ENCODE measurements at places on chromosomes 13 and 19.

- no peak for DNase-seq
These were observed 92.1 kb downstream of the AKAP11 start for GRCh38 chr13:42363941-42364612.

DNA sequence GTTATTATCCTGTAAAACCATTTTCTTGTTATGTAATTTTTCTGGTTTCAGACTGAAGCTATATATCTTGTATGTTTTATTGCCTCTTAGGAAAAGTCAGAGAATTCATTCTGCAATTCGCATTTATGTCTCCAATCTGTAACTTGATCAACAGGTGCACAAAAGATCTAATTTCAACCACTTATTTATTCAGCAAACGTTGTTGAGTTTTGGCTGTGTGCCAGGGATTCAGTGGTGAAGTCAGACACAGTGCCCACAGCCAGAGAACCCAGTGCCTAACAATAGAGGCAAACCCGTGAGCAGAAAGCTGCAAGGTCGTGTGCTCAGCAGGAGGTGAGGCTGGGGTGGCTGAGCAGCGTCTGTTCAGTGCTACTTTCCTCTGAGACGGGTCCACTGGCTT, 119.5 kb upstream of the MCF2L start:
- no peak for DNase-seq

DNA sequence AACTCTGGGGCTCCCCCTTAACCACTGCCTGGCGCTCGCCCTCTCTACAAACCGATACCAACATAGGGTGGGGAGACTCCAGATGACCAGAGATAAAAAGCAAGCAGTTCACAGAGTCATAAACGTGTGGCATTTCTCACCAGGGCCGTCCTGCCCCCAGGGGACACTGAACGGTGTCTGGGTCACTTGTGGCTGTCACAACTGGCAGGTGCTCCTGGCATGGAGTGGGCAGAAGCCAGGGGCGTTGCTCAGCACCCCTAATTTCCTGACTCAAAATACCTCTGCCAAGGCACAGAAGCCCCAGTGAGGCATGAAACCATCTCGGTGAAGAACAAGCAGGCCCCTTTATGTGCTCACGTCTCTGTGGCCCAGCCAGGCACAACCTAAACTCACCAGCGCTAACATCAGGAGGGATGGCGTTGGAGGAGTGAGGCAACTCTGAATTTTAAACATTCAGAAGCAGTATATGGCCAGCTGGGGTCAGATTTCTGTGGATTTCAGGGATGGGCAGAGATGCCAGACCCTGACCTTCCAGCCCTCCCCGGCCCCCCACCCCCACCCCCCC, 1.8 kb downstream of the PIP5K1C start:
- no peak for DNase-seq

- DNase-seq: no peak
These were observed 117.3 kb downstream of the RAB20 start for GRCh38 chr13:110444226-110444653.

GRCh38 chr19:15296841-15297415, 35.4 kb downstream of the BRD4 start:
- DNase-seq: no peak

- no peak for DNase-seq
These were observed 158.5 kb downstream of the SLITRK6 start for GRCh38 chr13:85640727-85641126.

DNA sequence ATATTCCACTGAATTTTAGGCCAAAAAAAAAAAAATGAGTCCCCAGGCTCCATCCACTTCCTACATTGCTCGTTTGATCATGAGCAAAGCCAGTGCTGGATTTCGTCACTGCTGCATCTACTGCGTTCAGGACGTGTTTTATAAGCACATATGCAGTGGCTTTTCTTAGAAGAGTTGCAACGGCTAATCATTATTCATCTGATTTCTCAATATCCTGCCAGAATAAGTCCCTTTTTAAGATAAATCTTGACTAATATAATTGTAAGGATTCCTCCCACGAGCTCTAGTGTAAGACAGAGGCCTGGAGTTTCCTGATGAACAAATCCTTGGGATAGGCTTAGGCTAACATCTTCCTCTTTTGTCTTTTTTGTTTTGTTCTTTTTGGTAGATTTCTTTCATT, 19.5 kb downstream of the FAM124A start:
- DNase-seq: no peak

GRCh38 chr13:27182844-27183497, 11.4 kb upstream of the USP12 start:
- no peak for DNase-seq

- DNase-seq: no peak
These were observed 22.5 kb downstream of the DHRS12 start for GRCh38 chr13:51781246-51782022.

GRCh38 chr13:77502104-77502720, 33.3 kb upstream of the SCEL start:
- DNase-seq: no peak

DNA sequence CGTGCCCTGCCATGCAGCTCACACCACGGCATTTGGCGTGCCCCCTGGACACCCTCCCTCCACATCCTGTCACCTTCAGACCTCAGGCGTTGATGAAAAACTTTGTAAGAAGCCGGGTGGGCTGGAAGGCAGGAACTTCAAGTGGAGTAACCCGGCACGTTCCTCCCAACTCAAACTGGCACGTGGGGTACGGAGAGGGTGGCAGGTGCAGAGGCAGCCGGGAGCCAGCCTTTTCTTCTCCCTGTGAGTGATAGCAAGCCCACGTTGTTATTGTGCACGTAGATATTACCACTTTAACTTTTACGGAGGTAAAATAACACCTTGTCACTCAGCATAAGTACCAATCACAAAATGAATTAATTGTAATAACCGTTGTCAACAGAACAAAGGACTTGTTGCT, 198.0 kb downstream of the ZNF536 start:
- no peak for DNase-seq

DNA sequence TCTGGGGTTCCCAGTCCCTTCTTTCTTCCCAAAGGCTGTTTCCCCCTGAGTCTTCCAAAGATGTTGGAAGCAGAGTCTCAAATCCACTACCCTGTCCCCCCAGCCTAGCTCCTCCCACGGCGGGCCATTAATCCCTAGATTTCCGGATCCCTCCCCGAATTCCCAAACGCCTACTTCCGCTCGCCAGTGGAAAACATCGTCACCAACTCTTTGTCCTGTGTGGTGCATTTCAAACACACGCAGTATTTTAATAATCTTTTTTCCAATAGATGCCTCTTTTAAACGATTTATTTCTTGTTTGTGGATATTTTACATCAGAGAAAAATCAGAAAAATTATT, 610 bp downstream of the ZNF791 start:
- no peak for DNase-seq

Data from activated naive CD4-positive, alpha-beta T cell treated with anti-CD3 and anti-CD28 coated beads, Interleukin-2, amount 50 U/mL, for 16 hours (primary cell).